ENCODE measurements at places on chromosomes 1 and 21. TPM values are rescaled to one million over a fixed set of nuclear protein-coding genes. Genes with fewer than 3 reads are reported as not detected.

DNA sequence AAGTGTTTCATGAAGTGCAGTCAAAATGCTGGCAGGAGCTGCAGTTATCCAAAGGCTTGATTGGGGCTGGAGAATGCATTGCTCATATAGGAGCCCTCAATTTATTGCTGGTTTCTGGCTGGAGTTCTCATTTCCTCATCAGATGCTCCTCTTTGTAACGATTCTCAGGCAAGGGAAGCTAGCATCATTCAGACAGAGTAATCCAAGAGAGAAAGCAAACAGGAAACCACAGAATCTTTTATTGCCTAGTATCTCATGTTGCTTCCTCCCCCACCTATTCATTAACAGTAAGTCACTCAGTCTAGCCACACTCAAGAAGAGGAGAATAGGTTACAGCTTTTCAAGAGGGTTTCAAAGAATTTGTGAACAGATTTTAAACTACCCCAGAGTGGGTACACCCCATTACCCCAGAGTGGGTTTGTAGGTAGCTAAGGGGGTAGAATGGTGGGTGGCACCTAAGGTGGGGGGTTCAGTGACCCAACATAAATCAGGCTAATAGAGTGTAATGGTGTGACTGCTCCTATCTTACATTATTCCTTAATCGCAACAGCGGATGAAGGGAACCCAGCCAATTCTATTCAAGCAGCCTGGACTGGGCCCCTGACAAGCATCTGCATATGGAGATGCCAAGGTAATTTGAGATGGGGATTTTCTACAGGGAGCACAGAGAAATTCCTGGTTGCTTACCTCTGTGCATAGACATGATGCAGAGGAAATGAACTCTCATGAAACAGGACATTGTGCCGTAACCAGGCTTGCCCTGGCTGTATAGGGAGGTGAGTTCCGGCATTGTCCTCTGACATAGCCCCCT lies 67.1 kb downstream of the KCNJ15 start:
- DNase-seq = no peak
- no peak overlapping the region for H3K27ac ChIP-seq
- H3K4me1 ChIP-seq = no peaks in the 10 kb centered on the region
- H3K4me3 ChIP-seq = no peak overlapping the region
- H3K36me3 ChIP-seq = no peaks in the 10 kb centered on the region

CSF3R gene
- total RNA-seq = 9.1 TPM

TTC34 gene
- 0.71 TPM for total RNA-seq

SYNC gene
- total RNA-seq = 22.5 TPM

DNA sequence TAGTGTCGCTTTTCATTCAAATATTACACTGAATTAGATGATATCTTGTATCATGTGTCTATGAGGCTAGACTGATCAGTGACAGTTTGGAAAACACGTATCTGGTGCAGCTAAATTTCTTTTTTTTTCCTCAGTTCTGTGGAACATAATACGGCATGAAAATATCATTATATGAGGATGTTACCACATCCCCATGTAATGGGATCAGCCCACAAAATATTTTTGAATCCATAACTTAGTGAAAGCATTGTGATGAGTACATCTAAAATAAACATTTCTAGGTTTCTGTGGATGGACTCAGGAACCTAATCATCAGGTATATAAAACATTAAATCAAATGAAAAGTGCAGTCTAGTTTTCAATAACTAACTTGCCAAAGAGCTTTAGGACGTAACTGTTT lies 356.3 kb downstream of the USP25 start:
- no peaks in the 10 kb centered on the region for H3K27me3 ChIP-seq
- no peak overlapping the region for H3K4me3 ChIP-seq
- DNase-seq = no peak
- H3K27ac ChIP-seq = no peak overlapping the region

GRCh38 chr1:148383966-148384365 lies 99.1 kb downstream of the PPIAL4G start:
- H3K27me3 ChIP-seq = no peaks in the 10 kb centered on the region
- H3K27ac ChIP-seq = no peak overlapping the region
- no peaks in the 10 kb centered on the region for H3K36me3 ChIP-seq
- H3K4me1 ChIP-seq = peaks cover 7% of the 10 kb centered on the region
- H3K4me3 ChIP-seq = no peak overlapping the region

DNA sequence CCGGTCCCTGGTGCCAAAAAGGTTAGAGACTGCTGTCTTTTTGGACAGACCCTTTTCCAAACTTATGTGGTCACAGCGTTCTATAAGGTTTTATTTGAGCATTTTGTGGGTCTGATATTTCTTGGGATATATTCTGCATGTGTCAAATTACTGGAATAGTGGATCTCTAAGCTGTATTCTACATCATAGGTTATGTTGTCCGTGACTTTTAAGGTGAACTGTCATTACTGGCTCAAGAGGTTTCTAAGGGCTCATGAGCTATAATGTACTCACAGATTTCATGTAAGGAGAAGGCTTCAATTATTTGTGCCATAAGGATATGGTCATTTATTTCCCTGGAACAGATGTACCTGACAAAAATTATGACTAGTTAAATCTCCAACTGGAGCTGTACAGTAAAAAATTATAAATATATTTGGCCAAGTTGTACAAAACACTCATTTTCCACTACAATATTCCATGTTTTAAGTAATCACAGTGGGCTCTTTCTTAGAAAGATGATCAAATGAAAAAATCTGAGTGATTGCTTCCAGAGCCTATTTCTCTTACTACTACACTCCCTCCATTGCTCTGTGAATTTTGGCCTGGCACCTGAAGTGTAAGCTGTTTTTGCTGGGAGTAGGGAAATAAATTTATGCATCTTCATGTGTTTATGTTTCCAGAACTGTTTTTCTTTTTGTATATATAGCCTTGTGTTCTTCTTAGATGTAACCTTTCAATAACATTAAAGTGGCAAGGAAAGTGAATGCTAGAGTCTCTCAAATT lies 538.1 kb upstream of the ZRANB2 start:
- no peak overlapping the region for H3K27ac ChIP-seq
- no peaks in the 10 kb centered on the region for H3K36me3 ChIP-seq
- DNase-seq = no peak
- no peaks in the 10 kb centered on the region for H3K27me3 ChIP-seq

DNA sequence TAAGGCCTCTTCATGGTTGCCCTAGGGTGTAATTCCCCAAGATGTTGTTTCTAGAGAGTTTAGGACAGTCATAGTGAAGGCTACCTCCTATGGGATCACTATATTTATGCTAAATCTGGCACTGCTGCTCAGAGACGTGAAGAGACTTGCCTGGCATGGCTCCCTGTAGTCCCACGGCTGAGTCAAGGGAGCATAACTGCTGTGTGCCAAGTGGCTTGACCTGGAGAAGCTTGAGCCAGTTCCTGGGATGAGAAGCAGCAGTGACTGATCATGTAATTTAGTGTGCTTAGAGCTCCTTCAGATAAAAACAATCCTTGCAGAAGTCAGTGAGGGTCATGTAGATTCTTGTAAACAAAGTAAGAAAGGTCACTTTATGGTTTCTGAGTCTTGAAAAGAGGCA lies 68.9 kb upstream of the TSPAN2 start:
- no peak overlapping the region for H3K4me3 ChIP-seq
- no peaks in the 10 kb centered on the region for H3K36me3 ChIP-seq
- no peaks in the 10 kb centered on the region for H3K27me3 ChIP-seq
- no peak for DNase-seq

GRCh38 chr1:35707601-35708440 lies 10.9 kb downstream of the C1orf216 start:
- peaks cover 17% of the 10 kb centered on the region for H3K4me1 ChIP-seq
- H3K4me3 ChIP-seq = peak overlapping the region; percentile 63
- DNase-seq = no peak
- H3K36me3 ChIP-seq = no peaks in the 10 kb centered on the region
- H3K27ac ChIP-seq = peak overlapping the region; percentile 14

GBP6 gene
- not detected for total RNA-seq

DNA sequence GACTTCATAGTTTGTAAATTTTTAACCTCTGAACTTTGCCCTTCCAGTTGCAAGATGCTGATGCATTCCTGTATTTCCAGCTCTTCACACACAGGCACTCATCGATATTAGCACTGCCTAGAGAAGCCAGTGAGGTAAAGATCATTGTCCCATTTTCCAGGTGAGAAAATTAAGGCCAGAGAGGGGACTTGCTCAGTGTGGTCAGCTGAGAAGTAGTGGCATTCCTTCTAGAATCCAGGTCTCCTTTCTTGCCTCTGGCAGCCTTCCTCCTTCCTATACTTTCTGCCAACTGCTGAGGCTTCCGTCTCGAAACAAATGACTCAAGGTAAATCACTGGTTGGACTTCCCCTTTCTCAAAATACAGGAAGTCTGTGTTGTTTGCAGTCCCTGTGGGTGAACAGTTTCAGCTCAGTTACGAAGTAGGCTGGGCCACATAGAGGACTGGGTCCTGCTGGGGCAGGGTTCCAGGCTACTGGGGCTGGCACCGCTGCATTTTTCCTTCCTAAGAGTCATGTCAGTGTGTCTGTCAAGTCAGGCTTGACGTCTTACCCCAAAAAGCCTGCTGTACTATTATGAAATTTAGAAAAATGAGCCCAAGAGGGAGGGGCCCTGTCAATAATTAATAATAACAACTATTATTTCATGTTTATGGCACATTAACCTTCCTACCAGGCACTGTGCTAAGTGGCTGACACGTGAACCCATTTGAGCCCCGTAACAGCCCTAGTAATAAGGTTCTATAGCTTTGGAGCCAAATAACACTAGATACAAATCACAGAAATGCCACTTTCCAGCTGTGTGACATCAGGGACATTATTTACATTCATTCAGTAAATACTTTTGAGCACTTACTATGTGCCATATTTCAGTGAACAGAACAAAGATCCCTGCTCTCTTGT lies 16.6 kb upstream of the RNF19B start:
- no peaks in the 10 kb centered on the region for H3K36me3 ChIP-seq
- H3K27ac ChIP-seq = peak overlapping the region; percentile 33
- peaks cover 3% of the 10 kb centered on the region for H3K4me1 ChIP-seq
- no peaks in the 10 kb centered on the region for H3K27me3 ChIP-seq

GRCh38 chr1:63642901-63643300 lies 49.7 kb downstream of the PGM1 start:
- H3K4me1 ChIP-seq = peaks cover 15% of the 10 kb centered on the region
- H3K36me3 ChIP-seq = peaks cover 16% of the 10 kb centered on the region
- no peaks in the 10 kb centered on the region for H3K27me3 ChIP-seq
- H3K27ac ChIP-seq = no peak overlapping the region

- H3K27ac ChIP-seq = no peak overlapping the region
- H3K27me3 ChIP-seq = no peaks in the 10 kb centered on the region
- no peak overlapping the region for H3K4me3 ChIP-seq
- DNase-seq = no peak
- H3K4me1 ChIP-seq = no peaks in the 10 kb centered on the region
- H3K36me3 ChIP-seq = peaks cover 4% of the 10 kb centered on the region
Observed at GRCh38 chr1:220235462-220235861, 36.8 kb downstream of the RAB3GAP2 start.

- H3K27me3 ChIP-seq = no peaks in the 10 kb centered on the region
- DNase-seq = no peak
- no peak overlapping the region for H3K4me3 ChIP-seq
- H3K36me3 ChIP-seq = no peaks in the 10 kb centered on the region
- no peak overlapping the region for H3K27ac ChIP-seq
Observed at GRCh38 chr1:65512967-65513780, 92.7 kb downstream of the LEPR start.

DNA sequence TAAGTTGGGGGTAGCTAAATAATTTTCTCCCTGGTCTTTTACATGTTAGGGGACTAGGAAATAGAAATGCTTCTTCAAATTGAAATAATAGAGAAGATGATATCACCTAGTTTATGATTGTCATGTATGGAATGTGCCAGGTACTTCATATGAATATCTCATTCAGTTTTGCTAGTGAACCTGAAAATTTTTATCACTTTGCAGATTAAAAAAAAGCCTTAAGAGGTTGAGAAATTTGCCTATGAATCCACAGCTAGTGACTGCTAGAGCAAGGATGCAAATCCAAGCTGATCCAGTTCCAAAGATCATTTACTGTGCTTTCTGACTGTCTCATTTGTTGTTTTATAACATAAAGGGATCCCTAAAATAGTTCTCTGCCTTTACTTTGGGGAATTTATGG lies 24.7 kb downstream of the RNF2 start:
- no peak overlapping the region for H3K4me3 ChIP-seq
- no peak overlapping the region for H3K27ac ChIP-seq
- DNase-seq = no peak
- H3K36me3 ChIP-seq = no peaks in the 10 kb centered on the region
- H3K4me1 ChIP-seq = peaks cover 6% of the 10 kb centered on the region
- no peaks in the 10 kb centered on the region for H3K27me3 ChIP-seq

DNA sequence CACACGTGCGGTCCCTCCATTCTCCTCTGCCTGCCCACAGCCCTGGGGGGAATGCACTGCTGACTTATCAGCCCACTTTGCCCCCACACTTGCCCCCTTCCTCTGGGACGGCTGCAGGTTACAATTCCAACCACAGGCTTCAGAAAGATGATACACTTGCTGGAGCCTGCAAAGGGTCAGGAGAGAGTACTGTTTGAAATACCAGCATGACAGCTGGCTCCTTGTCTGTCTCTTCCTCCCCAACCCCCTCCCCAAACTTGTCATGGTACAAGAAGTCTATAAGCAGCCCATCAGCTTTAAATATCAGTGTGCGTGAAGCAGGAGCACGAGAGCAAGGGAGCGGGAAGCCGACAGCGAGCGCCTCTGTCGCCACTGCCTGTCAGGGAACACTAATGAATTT lies 62.4 kb downstream of the ERI3 start:
- DNase-seq = peak; percentile 17
- no peak overlapping the region for H3K4me3 ChIP-seq
- peaks cover 14% of the 10 kb centered on the region for H3K36me3 ChIP-seq

- no peak overlapping the region for H3K4me3 ChIP-seq
- DNase-seq = no peak
- no peak overlapping the region for H3K27ac ChIP-seq
- no peaks in the 10 kb centered on the region for H3K27me3 ChIP-seq
- H3K36me3 ChIP-seq = peaks cover 6% of the 10 kb centered on the region
Observed at GRCh38 chr1:167330601-167331293, 110.1 kb downstream of the POU2F1 start.

PAFAH2 gene
- total RNA-seq = 8.6 TPM

NLRP3 gene
- total RNA-seq = 3.1 TPM

DNA sequence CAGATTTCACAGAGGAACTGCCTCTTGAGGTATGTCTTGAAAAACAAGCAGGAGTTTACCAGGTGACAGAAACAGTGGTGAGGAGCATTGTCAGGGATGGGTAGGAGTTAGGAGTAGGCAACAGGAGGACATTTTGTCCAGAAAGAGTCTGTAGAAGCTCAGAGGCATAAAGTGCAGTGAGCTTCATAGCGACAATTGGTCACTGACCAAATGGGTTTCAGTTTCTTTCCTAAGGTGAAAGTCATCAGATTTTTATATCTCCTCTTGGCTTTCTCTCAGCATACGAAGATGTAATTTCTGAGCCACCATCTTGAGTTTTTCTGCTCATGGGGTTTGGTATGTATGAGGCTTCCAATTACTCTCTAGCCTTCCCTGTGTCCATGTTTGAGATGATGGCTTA lies 29.3 kb upstream of the FASLG start:
- H3K27ac ChIP-seq = no peak overlapping the region
- DNase-seq = no peak
- no peak overlapping the region for H3K4me3 ChIP-seq
- H3K36me3 ChIP-seq = no peaks in the 10 kb centered on the region
- H3K27me3 ChIP-seq = no peaks in the 10 kb centered on the region
- H3K4me1 ChIP-seq = no peaks in the 10 kb centered on the region

CNN3 gene
- 161 TPM for total RNA-seq

GPR153 gene
- 4.1 TPM for total RNA-seq

- no peak for DNase-seq
- no peak overlapping the region for H3K27ac ChIP-seq
- no peaks in the 10 kb centered on the region for H3K4me1 ChIP-seq
- H3K27me3 ChIP-seq = no peaks in the 10 kb centered on the region
Observed at GRCh38 chr1:199152676-199153075, 513.8 kb downstream of the PTPRC start.
